ENCODE measurements at places on chromosomes 4 and X. TPM values are rescaled to one million over a fixed set of nuclear protein-coding genes. Genes with fewer than 3 reads are reported as not detected.

- no peaks in the 10 kb centered on the region for H3K27me3 ChIP-seq
- H3K4me1 ChIP-seq: no peaks in the 10 kb centered on the region
- no peak overlapping the region for H3K27ac ChIP-seq
- no peak overlapping the region for H3K4me3 ChIP-seq
- no peaks in the 10 kb centered on the region for H3K36me3 ChIP-seq
Measured at GRCh38 chr4:16916719-16917337, 18.4 kb upstream of the LDB2 start.

- peaks cover 50% of the 10 kb centered on the region for H3K4me1 ChIP-seq
- H3K27ac ChIP-seq: peak overlapping the region; percentile 40
- peaks cover 5% of the 10 kb centered on the region for H3K36me3 ChIP-seq
- H3K27me3 ChIP-seq: no peaks in the 10 kb centered on the region
Measured at GRCh38 chr4:184453365-184454160, 20.8 kb downstream of the IRF2 start.

- DNase-seq: no peak
- no peak overlapping the region for H3K27ac ChIP-seq
- no peaks in the 10 kb centered on the region for H3K4me1 ChIP-seq
- H3K36me3 ChIP-seq: no peaks in the 10 kb centered on the region
- no peaks in the 10 kb centered on the region for H3K27me3 ChIP-seq
- no peak overlapping the region for H3K4me3 ChIP-seq
Measured at GRCh38 chr4:37225778-37226177, 18.8 kb upstream of the NWD2 start.

DNA sequence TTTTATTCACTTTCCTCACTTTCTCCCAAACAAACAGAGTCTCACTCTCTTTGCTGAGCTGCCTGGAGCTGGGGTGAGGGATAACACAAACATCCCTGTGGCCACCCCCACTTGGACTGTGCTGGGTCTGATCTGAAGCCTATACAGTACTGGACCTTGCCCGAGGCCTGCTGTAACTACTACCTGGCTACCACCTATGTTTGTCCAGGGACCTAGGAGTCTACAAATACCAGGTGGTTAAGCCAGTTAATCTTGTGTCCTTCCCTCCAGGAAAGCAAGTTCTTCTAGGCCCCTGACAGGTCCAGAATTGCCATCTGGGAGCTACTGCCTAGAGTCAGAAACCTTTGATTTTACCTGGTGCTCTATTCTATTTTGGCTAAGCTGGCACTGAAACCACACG lies 87.3 kb downstream of the RTL3 start:
- H3K4me3 ChIP-seq: no peak overlapping the region
- H3K36me3 ChIP-seq: no peaks in the 10 kb centered on the region
- no peaks in the 10 kb centered on the region for H3K27me3 ChIP-seq
- no peaks in the 10 kb centered on the region for H3K4me1 ChIP-seq

DNA sequence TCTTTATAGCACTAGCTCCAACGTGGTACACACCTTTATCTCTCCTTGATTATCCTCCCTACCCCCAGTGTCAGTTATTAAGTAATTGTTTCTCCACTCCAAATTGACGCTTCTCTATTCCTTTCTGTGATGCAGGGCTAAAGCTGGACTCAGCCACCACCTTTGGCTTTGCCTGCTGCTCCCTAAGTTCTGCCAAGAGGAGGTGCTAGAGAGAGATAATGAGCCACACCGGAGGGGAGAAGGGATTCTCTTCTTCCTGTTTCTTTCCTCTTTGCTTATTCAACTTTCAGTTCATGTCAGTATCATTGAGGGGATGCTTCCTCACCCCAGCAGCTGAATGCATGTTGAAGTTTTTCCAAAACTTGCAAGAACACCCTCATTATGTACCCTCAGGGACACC lies 176.5 kb downstream of the GBA3 start:
- no peak for DNase-seq
- no peaks in the 10 kb centered on the region for H3K27me3 ChIP-seq
- no peak overlapping the region for H3K4me3 ChIP-seq
- no peak overlapping the region for H3K27ac ChIP-seq
- H3K4me1 ChIP-seq: no peaks in the 10 kb centered on the region

- peak overlapping the region; percentile 95 for H3K27ac ChIP-seq
- peak overlapping the region; percentile 49 for H3K4me3 ChIP-seq
- H3K36me3 ChIP-seq: no peaks in the 10 kb centered on the region
- H3K27me3 ChIP-seq: no peaks in the 10 kb centered on the region
Measured at GRCh38 chr4:108619372-108620100, 840 bp upstream of the RPL34 start.

DNA sequence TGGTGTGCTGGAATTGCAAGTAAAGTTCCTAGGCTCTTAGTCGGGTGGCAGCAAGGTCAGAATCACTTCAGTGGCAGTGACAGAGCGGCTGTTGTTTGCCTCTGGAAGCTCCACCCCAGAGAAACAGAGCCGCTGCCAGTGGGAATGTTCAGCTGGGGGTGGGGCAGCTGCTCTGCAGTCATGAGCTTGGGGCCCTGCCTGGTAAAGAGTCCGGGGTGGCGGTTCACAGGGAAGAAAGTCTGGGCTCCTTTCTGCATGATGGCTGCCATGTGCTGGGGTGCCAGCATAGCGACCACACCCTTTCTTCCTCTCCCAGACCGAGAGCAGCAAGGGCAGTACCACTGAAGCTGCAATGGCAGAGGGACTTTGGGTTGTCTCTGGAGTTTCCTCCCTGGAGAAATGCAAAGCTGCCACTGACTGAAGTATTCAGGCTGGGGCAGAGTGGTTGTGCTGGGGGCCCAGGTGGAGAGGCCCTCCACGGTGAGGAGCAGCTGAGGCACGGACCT lies 108.8 kb upstream of the CENPE start:
- H3K4me1 ChIP-seq: no peaks in the 10 kb centered on the region
- H3K27me3 ChIP-seq: no peaks in the 10 kb centered on the region
- no peak overlapping the region for H3K27ac ChIP-seq
- no peak overlapping the region for H3K4me3 ChIP-seq

DNA sequence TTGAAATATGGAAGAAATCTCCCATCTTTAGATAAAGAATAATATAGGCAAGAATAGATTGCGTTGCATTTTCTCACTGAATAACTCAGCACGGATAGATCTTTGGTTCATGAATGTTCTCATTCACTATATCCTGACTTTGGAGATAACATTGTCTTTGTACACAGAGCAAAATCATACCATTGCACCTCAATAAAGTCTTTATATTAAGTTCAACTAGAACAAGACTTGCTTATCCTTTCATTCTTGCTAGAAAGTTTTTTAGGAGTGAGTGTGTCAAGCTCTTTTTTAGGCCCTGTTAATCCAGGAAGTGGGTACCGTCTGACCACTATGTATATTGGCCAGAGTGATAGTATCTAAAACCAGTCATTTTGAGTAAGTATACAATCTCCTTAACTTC lies 658.7 kb downstream of the FSTL5 start:
- no peaks in the 10 kb centered on the region for H3K27me3 ChIP-seq
- DNase-seq: no peak

- peak; percentile 80 for DNase-seq
- peak overlapping the region; percentile 45 for H3K27ac ChIP-seq
- no peak overlapping the region for H3K4me3 ChIP-seq
- no peaks in the 10 kb centered on the region for H3K4me1 ChIP-seq
- H3K27me3 ChIP-seq: no peaks in the 10 kb centered on the region
Measured at GRCh38 chrX:74890676-74891430, 34.4 kb downstream of the NEXMIF start.

- no peak overlapping the region for H3K27ac ChIP-seq
- H3K4me3 ChIP-seq: no peak overlapping the region
- H3K36me3 ChIP-seq: peaks cover 8% of the 10 kb centered on the region
- H3K27me3 ChIP-seq: no peaks in the 10 kb centered on the region
- DNase-seq: no peak
Measured at GRCh38 chr4:184774152-184774551, 40.3 kb upstream of the CENPU start.

DNA sequence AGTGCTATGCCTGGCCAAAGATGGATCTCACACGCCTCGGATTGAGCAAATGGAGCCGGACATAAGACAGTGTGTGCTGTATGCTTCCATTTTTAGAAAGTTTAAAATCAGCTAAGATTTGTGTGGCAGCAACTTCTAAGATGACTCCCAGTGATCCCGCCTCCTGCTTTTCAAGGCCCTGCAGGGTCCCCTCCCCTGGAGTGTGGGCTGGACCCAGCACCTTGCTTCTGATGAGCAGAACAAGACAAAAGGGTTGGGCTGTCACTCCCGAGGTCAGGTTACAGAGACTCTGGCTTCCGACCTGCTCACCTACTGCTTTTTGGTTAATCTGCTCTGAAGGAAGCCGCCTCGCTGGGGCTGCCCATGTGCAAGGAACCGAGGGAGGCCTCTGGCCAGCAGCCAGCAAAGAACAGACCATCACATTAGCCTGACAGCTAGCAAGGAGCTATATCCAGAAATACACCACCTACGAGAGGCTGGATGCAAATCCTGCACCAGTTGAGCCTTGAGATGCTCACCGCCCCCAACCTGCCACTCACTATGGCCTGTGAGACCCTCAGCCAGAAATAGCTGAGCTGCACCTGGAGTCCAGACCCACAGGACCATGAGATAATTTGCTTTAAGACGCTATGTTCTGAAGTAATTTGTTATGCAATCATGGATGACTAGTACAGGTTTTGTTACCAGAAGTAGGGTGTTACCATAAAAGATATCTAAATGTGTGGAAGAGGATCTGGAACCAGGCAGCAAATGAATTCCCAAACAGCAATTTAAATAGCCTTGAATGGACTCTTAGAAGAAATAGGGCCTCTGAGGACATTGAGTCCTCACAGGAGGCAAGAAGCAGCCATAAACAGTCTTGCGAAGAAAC lies 47.6 kb downstream of the CRMP1 start:
- no peaks in the 10 kb centered on the region for H3K4me1 ChIP-seq
- no peaks in the 10 kb centered on the region for H3K36me3 ChIP-seq
- no peaks in the 10 kb centered on the region for H3K27me3 ChIP-seq

- H3K27me3 ChIP-seq: no peaks in the 10 kb centered on the region
- H3K36me3 ChIP-seq: no peaks in the 10 kb centered on the region
- H3K4me3 ChIP-seq: no peak overlapping the region
- DNase-seq: no peak
- no peaks in the 10 kb centered on the region for H3K4me1 ChIP-seq
Measured at GRCh38 chr4:23320931-23321587, 568.8 kb downstream of the PPARGC1A start.

DNA sequence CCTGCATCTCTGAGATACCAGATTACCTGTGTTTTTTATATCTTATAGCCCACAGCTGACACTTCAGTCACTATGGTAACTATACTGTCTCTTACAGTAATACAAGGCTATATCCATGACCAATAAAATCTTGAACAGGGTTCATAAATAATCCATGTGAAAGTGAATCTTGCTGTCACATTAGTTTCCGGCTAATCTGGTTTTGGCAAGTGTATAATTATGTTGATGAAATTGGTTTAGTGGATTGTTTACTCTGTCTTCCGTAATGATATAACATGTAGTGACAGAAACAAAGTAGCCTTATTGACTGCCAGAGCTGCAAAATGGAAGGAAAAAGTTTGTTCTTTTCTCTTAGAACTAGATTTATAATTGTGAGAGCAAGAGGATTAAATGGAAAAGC lies 686.6 kb upstream of the PABPC4L start:
- DNase-seq: no peak
- no peaks in the 10 kb centered on the region for H3K27me3 ChIP-seq
- no peak overlapping the region for H3K27ac ChIP-seq
- H3K4me3 ChIP-seq: no peak overlapping the region
- H3K4me1 ChIP-seq: no peaks in the 10 kb centered on the region
- no peaks in the 10 kb centered on the region for H3K36me3 ChIP-seq

GRCh38 chr4:21710179-21710835 lies 238.3 kb downstream of the KCNIP4 start:
- DNase-seq: no peak
- no peaks in the 10 kb centered on the region for H3K27me3 ChIP-seq
- H3K4me1 ChIP-seq: no peaks in the 10 kb centered on the region
- H3K4me3 ChIP-seq: no peak overlapping the region

GRCh38 chr4:17771284-17771908 lies 10.0 kb downstream of the FAM184B start:
- no peaks in the 10 kb centered on the region for H3K4me1 ChIP-seq
- no peaks in the 10 kb centered on the region for H3K27me3 ChIP-seq
- H3K36me3 ChIP-seq: no peaks in the 10 kb centered on the region
- H3K4me3 ChIP-seq: no peak overlapping the region

GRCh38 chr4:10033191-10033881 lies 12.0 kb upstream of the SLC2A9 start:
- no peaks in the 10 kb centered on the region for H3K4me1 ChIP-seq
- H3K27me3 ChIP-seq: no peaks in the 10 kb centered on the region
- DNase-seq: no peak
- no peaks in the 10 kb centered on the region for H3K36me3 ChIP-seq
- H3K27ac ChIP-seq: no peak overlapping the region

DNA sequence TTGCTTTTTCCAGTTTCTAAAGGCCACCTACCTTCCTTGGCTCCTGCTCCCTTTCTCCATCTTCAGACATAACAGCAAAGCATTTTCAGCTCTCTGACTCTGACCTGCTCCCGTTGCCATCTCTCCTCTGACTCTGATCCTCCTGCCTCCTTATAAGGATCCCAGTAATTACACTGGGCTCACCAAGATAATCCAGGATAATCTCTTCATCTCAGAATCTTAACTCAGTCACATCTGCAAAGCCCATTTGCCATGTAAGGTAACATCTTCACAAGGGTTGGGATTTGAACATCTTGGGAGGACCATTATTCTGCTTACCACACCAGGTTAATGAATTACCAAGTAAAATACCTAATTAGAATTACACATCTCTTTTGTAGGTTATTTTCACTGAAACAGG lies 41.3 kb upstream of the MAGED1 start:
- no peak overlapping the region for H3K4me3 ChIP-seq
- no peak overlapping the region for H3K27ac ChIP-seq
- no peaks in the 10 kb centered on the region for H3K4me1 ChIP-seq
- H3K36me3 ChIP-seq: no peaks in the 10 kb centered on the region
- H3K27me3 ChIP-seq: no peaks in the 10 kb centered on the region

GPR119 gene
- total RNA-seq: not detected

TEX13C gene
- not detected for total RNA-seq

CLDN34 gene
- not detected for total RNA-seq

ZBTB33 gene
- total RNA-seq: 18.3 TPM

ADGRG4 gene
- not detected for total RNA-seq

GPR82 gene
- total RNA-seq: 0.13 TPM

CXXC4 gene
- total RNA-seq: 11.1 TPM

HERC5 gene
- total RNA-seq: 22.5 TPM

ERAS gene
- total RNA-seq: not detected

COX18 gene
- 22.0 TPM for total RNA-seq

ITM2A gene
- 32.8 TPM for total RNA-seq

ZNF81 gene
- 7.5 TPM for total RNA-seq

TCEAL1 gene
- 12.5 TPM for total RNA-seq

PALLD gene
- 2.1 TPM for total RNA-seq

CT55 gene
- not detected for total RNA-seq

Measured in GM12878 (cell line).